ENCODE measurements at places on chromosomes 12 and 14. TPM values are rescaled to one million over a fixed set of nuclear protein-coding genes. Genes with fewer than 3 reads are reported as not detected.

Gene MIP
- total RNA-seq: not detected

Gene NANOG
- not detected for total RNA-seq

Gene AHNAK2
- 0.02 TPM for total RNA-seq

Gene DNAJC22
- 0.10 TPM for total RNA-seq

Gene CCDC60
- not detected for total RNA-seq

Gene SLC10A1
- not detected for total RNA-seq

Gene EFS
- not detected for total RNA-seq

Gene DHH
- not detected for total RNA-seq

Gene TAS2R19
- total RNA-seq: 0.92 TPM

- DNase-seq: no peak
These were observed 215.4 kb upstream of the RTL1 start for GRCh38 chr14:101118746-101119591.

GRCh38 chr12:58695263-58695662 lies 225.0 kb downstream of the LRIG3 start:
- DNase-seq: no peak

DNA sequence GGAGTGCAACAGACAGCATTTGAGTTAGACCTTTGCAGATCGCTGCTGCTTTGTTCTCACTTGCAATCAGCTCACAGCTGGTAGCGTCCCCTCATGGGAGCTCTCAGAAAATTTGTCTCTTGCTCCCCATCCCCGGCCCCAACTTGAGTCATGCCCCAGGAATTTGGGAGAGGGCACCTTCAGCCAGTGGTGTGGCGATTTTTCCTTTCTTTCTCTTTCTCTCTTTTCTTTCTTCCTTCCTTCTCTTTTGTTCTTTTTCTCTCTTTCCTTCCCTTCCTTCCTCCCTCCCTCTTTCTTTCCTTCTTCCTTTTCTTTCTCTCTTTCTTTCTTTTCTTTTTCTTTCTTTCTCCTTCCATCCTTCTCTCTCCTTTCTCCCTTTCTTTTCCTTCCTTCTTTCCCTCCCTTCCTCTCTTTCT lies 34.2 kb upstream of the MAP1LC3B2 start:
- DNase-seq: no peak

GRCh38 chr14:96455588-96455987 lies 46.6 kb upstream of the PAPOLA start:
- DNase-seq: no peak

DNA sequence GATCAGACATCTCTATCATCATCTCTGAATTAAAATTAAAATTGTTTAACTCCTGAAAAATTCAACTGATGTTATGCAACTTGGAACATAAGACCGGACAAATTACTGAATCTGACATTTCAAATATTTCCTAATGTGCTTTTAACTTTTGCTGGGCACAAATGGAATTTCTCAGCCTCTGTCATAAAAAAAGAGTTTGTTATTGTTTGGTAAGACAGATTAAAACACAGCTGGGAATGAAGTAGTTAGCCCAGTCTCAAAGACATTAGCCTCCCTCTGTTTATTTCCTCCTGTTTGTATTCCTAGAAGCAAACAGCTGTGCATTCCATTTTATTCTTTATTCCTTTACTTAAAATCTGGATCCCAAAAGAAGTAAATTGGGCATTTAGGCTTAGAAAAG lies 29.4 kb downstream of the PLEKHA5 start:
- DNase-seq: no peak

DNA sequence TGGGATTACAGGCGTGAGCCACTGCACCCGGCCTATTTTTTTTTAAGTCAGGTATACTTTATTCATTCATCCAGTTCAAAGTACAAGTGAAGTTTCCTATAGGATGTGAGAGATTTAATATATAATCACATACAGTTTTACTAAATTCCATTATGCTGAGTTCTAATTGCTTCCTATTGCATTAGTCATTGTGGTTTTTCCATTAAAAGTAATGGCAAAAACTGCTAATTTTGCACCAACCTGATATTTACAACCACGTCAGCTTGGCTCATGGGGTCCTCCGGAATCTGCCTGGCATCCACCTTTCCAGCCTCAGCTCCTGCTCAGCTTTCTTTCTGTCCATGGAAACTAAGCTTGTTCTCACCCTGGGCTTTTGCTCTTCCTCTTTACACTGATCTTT lies 67.0 kb upstream of the CSRP2 start:
- DNase-seq: no peak

DNA sequence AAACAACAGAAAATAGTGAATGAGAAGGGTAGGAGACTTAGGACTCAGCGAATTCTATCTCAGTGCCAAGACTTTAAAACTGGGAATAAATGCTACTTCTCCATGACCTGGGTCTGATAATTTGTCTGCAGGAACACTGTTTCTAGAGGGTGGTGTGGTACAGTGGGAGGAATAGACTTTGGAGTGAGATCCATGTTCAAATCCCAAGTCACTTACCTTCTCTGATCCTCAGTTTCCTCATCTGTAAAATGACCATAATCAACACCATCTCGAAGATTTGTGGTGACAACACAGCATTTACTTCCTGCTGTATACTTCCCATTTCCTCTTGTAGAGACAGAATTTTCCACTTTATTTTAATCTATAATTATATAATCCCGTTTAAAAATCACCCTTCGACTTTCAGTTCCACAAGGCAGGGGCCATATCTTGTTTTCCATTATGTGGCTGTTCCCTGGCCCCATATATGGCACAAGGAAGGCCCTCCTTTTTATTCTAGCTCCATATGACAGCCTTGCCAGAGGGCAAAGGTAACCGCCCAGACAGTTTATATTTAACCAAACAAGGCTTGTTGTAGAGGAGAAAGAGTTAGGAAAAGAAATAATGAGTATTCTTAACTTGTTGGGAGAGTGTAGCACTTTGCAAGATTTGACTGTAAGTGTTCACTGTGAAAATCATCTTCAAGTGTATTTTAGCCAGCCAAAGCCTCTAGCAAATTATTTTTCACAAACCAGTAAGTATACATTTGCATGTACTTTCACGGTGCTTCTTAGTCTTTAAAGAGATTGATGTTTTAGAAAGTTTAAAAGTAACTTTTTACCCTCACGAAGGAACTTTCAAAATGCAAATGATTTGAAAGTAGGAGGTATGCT lies 243.1 kb downstream of the AKAP6 start:
- DNase-seq: no peak

DNA sequence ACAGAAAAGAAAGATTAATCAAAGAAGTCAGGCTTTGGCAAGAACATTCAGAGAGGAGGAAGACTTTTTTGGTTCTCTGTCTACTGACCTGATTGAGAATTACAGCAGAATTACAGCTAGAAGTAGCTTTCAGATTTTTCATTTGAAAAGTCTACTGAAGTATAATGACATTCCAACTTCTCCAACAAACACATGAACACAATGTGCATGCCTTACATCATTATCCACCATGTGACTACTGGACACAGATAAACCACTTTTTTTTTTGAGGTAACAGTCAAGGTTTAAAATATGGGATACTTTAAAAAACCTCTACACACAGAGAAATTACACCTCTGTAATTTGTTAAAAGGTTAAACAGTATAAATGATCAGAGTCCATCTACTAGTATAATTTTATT lies 12.3 kb downstream of the BTBD7 start:
- no peak for DNase-seq

DNA sequence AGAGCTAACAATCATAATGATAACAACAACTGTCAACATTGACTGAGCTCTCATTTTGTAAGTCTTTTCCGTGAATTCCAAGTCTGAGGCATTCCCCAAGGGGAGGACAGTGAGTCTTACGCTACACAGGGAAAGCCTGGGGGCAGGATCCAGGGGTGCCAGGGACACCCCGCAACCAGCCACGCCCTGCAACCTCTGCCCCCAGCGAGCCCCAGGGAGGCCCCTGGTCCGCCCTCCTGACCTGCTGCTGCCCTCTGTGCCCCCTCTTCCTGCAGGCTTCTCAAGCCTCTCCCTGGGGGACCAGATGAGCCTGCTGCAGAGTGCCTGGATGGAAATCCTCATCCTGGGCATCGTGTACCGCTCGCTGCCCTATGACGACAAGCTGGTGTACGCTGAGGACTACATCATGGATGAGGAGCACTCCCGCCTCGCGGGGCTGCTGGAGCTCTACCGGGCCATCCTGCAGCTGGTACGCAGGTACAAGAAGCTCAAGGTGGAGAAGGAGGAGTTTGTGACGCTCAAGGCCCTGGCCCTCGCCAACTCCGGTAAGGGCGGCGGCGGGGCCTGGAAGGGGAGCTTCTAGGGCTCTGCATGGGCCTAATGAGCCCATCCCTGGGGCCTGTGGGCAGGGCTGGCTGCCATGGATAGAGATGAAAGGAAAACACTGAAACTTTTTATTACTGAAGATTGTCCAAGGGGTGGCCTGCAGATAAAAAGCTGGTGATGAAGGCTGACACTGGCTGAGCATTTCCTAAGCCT lies 115.4 kb downstream of the ESRRB start:
- DNase-seq: no peak

DNA sequence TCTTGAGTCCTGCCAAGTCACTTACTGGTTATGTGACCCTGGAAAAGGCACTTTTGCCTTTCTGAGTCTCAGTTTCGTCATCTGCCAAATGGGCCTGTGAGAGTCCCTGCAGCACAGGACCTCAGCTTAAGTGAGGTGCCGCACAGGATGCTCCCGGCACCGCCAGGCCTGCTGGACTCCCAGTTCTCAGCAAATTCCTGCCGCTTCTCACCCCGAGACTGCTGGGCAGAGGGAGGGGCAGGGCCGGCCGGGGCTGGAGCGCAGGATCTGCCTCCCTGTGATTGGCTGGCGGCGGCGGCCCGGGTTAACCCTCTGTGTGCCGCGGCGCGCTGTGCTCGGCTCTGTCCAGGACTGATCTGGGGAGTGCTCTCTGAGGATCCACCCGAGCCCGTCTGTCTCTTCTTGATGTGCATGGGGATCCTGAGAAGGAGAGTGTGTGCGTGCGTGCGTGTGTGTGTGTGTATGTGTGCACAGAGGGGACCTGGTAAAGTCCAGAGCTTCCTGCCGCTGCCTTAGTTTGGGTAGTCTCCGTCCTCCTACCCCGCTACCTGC lies 8.6 kb downstream of the SETD1B start:
- peak; percentile 62 for DNase-seq

- DNase-seq: peak; percentile 79
These were observed 45.6 kb upstream of the RIMBP2 start for GRCh38 chr12:130761537-130762318.

DNA sequence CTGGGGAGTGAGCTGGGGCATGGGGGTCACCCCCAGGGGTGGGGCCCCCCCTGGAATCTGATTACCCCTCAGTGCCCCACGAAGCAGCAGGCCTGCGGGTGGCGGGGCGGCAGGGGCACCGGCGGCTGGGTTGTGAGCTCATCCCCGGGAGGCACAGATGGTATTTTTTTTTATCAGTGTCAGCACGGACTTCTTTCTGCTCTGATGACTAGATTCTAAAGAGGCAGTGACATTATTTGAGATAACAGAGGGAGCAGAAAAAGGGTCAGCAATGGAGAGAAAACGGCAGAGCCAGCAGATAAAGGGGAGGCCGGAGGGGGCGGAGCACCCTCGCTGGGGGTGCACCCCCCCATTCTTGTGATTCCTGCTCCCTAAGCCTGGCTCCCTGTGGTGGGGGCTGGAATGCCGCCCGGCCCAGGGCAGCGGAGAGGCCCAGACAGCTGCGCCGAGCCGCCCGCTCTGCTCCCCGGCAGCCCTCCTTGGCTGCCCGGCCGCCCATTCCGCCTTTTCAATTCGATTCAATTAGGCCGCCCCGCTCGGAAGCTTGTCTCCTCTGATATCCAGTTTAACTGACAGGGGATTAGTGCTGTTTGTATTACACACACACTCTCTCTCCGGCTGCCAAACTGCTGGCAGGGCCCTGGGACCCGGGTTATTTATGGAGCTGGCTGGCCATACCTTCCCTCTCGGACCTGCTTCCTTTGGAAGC lies 32.9 kb downstream of the MVK start:
- no peak for DNase-seq

GRCh38 chr14:105857220-105857825 lies 330.9 kb downstream of the TMEM121 start:
- peak; percentile 36 for DNase-seq

GRCh38 chr12:123229051-123229450 lies 3.9 kb downstream of the MPHOSPH9 start:
- DNase-seq: no peak

GRCh38 chr12:6432991-6433390 lies 11.8 kb upstream of the CD27 start:
- DNase-seq: no peak
